Spinal cord (tissue), 10 donors: ENCODE measurements at places on chromosomes 16 and 17. TPM values are rescaled to one million over a fixed set of nuclear protein-coding genes. Genes with fewer than 3 reads are reported as not detected.
A peak's percentile ranks its signal among the peaks of the same experiment; 100 is the strongest.

UNC45B gene
- polyA plus RNA-seq = 0.24 TPM

OR1F1 gene
- polyA plus RNA-seq = 1.8 TPM

ROGDI gene
- polyA plus RNA-seq = 123 TPM

CCL16 gene
- polyA plus RNA-seq = 0.30 TPM

NSRP1 gene
- polyA plus RNA-seq = 29.2 TPM

KRT9 gene
- polyA plus RNA-seq = 0.11 TPM

PRR11 gene
- 16.5 TPM for polyA plus RNA-seq

HOXB9 gene
- polyA plus RNA-seq = 413 TPM

WRAP53 gene
- 17.9 TPM for polyA plus RNA-seq

TPPP3 gene
- 109 TPM for polyA plus RNA-seq

CDR2L gene
- polyA plus RNA-seq = 24.3 TPM

SLFN11 gene
- 7.6 TPM for polyA plus RNA-seq

TMED6 gene
- 2.3 TPM for polyA plus RNA-seq

SPHK1 gene
- 3.3 TPM for polyA plus RNA-seq

RAB40B gene
- 32.3 TPM for polyA plus RNA-seq

CASKIN2 gene
- 38.3 TPM for polyA plus RNA-seq

DNA sequence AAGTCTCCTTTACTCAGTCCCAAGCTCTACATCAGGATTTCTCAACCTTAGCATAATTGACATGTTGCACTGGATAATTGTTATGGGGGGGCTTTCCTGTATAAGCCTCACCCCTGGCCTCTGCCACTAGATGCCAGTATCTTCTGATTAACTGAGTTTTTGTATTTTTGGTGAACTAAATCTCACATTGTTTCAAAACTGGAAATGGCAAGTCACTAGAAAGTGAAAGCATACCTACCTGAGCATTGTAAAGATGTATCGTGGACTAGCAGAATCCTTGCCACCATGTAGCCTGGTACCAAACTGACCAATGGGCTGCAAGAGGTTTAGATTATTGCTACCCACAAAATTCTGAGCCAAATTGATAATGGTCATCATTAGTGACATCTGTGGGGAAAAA lies 15.0 kb downstream of the TOP2A start:
- H3K4me3 ChIP-seq = no peak overlapping the region
- DNase-seq = no peak
- H3K27me3 ChIP-seq = no peaks in the 10 kb centered on the region
- no peak overlapping the region for H3K27ac ChIP-seq

DNA sequence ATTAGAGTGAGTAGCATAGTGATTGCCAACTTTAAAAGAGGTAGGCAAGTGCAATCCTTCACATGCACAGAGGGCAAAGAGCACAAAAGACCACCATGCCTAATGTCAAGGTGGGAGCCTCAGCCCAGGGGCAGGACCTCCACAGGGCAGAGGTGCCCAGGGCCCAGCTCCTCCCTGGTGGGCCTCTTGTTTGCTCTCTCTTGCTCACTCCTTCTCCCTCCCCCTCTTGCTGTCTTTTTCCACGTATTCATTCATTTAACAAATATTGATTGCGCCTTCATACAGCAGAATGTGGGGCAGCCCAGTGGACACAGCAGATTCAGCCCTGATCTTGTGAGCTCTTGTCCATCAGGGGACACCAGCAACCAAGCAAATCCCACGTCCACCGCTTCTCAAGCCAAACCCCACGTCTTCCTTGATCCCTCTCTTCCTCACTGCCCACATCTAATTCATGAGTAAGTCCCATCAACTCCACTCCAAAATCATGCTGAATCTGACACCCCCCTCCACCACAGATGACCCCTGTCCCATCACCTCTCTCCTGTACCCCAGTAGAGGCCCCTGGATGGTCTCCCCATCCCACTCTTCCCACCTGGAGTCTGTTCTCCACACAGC lies 44.1 kb upstream of the RPL38 start:
- H3K4me1 ChIP-seq = peaks cover 12% of the 10 kb centered on the region
- H3K36me3 ChIP-seq = no peaks in the 10 kb centered on the region
- no peak overlapping the region for H3K4me3 ChIP-seq
- no peak overlapping the region for H3K27ac ChIP-seq

DNA sequence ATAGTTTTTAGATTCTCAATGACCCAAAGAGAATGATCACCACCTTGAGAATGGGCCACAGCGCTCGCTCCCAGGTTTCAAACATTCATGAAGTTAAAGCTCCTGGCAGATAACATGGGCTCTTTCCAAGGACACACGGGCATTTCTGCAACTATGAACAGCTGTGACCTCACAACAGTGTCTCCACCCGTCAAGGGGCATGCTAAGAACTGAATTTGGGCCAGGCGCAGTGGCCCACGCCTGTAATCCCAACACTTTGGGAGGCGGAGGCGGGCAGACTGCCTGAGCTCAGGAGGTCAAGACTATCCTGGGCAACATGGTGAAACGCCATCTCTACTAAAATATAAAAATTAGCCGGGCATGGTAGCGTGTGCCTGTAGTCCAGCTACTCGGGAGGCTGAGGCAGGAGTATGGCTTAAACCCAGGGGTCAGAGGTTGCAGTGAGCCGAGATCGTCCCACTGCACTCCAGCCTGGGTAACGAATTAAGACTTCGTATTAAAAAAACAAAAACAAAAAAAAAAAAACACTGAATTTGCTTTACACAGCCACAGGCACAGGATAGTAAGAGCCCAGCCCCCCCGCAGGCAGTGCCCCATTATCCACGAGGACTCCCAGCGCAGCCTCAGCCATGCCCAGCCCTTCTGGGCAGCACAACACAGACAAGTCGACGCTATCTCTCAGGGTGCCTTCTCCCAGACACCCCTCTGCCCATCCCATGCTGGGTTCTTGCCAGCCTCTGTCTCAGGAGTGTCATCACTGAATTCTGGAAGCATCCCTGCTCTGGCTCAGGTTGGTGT lies 7.2 kb downstream of the USP7 start:
- H3K27ac ChIP-seq = no peak overlapping the region
- no peak for DNase-seq
- H3K27me3 ChIP-seq = no peaks in the 10 kb centered on the region
- no peak overlapping the region for H3K4me3 ChIP-seq
- peaks cover 45% of the 10 kb centered on the region for H3K4me1 ChIP-seq

- H3K4me3 ChIP-seq = no peak overlapping the region
- no peaks in the 10 kb centered on the region for H3K4me1 ChIP-seq
- H3K27ac ChIP-seq = no peak overlapping the region
- no peaks in the 10 kb centered on the region for H3K36me3 ChIP-seq
- H3K27me3 ChIP-seq = no peaks in the 10 kb centered on the region
Observed at GRCh38 chr16:78116946-78117345, 17.5 kb downstream of the WWOX start.

DNA sequence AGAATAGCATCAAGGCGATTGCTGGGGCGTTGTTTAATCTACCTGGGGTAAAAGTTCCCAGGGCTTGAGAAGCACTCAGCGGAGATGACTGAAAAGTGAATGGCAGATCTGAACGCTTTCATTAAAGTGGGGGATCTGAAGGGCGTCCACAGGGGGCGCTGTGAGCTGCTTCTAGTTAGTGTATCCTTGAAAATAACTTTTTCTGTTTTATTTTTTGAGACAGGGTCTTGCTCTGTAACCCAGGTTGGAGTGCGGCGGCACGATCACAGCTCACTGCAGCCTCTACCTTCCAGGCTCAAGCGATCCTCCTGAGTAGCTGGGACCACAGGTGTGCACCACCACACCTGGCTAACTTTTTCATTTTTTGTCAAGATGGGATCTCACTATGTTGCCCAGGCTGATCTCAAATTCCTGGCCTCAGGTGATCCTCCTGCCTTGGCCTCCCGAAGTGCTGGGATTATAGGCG lies 360.4 kb downstream of the SEC14L1 start:
- no peak overlapping the region for H3K4me3 ChIP-seq
- DNase-seq = no peak
- H3K36me3 ChIP-seq = peaks cover 53% of the 10 kb centered on the region
- H3K27ac ChIP-seq = no peak overlapping the region

GRCh38 chr17:4744999-4745969 lies 5.6 kb upstream of the CXCL16 start:
- no peaks in the 10 kb centered on the region for H3K36me3 ChIP-seq
- H3K4me3 ChIP-seq = no peak overlapping the region
- peaks cover 61% of the 10 kb centered on the region for H3K27me3 ChIP-seq

DNA sequence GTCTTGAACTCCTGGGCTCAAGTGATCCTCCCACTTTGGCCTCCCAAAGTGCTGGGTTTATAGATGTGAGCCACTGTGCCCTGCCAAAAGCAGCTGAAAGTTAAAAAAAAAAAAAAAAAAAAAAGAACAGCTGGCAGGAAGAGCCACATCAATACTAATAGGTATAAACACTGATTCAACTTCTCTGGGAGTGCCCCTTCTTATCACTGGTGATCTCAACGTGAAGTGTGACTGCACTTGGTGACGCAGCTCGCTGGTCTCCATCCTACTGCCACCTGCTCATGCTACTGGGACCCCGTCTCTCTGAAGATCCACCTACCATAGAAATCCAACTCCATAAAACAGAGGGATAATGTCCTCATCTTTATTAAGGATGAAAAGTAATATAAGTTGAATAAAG lies 40.8 kb downstream of the RNF157 start:
- no peaks in the 10 kb centered on the region for H3K4me1 ChIP-seq
- H3K36me3 ChIP-seq = peaks cover 16% of the 10 kb centered on the region
- no peak overlapping the region for H3K27ac ChIP-seq
- DNase-seq = no peak
- H3K4me3 ChIP-seq = no peak overlapping the region
- H3K27me3 ChIP-seq = no peaks in the 10 kb centered on the region

DNA sequence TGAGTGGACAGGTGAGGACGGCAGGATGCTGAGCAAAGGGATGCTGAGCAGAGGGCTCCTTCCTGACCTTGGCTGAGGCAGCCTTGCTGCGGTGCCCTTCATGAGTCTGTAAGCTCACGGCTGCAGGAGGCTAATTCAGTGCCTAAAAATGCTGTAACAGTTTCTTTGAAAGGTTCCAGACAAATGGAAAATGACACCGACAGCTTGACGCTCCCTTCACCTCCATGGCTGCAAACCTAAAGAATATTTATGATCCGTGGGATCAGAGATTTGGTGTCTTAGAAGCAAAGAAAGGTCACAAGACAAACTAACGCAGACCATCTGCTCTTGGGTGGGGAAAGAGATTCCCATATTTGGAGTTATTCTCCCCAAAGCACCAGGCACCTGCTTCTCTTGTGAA lies 28.0 kb downstream of the TOM1L2 start:
- peaks cover 33% of the 10 kb centered on the region for H3K4me1 ChIP-seq
- H3K36me3 ChIP-seq = peaks cover 3% of the 10 kb centered on the region
- DNase-seq = no peak
- peak overlapping the region; percentile 40 for H3K27ac ChIP-seq
- no peak overlapping the region for H3K4me3 ChIP-seq

DNA sequence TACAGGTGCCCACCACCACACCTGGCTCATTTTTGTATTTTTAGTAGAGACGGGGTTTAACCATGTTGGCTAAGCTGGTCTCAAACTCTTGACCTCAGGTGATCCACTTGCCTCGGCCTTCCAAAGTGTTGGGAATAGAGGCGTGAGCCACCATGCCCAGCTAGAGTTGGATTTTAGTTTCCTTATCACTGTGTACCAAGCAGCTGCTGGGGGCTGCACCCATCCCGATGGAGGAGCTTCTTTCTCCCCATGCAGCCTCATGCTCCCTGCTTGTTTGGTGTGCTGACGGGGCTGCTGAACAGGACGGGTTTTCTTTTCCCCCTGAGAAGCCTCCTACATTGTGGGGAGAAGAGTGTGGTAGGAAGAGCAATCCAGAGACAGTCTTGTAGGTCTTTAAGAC lies 173.2 kb downstream of the LGALS9B start:
- DNase-seq = no peak
- H3K4me1 ChIP-seq = peaks cover 5% of the 10 kb centered on the region
- H3K27me3 ChIP-seq = no peaks in the 10 kb centered on the region
- no peak overlapping the region for H3K27ac ChIP-seq

- no peaks in the 10 kb centered on the region for H3K4me1 ChIP-seq
- no peak for DNase-seq
- no peak overlapping the region for H3K4me3 ChIP-seq
- H3K27ac ChIP-seq = no peak overlapping the region
- H3K36me3 ChIP-seq = no peaks in the 10 kb centered on the region
Observed at GRCh38 chr17:42640121-42640520, 19.0 kb upstream of the TUBG2 start.

GRCh38 chr17:83029571-83029970 lies 49.8 kb upstream of the METRNL start:
- H3K36me3 ChIP-seq = peaks cover 45% of the 10 kb centered on the region
- no peak overlapping the region for H3K4me3 ChIP-seq
- H3K27ac ChIP-seq = no peak overlapping the region
- H3K4me1 ChIP-seq = no peaks in the 10 kb centered on the region

GRCh38 chr17:3744014-3744413 lies 20.3 kb downstream of the HASPIN start:
- H3K27ac ChIP-seq = no peak overlapping the region
- no peaks in the 10 kb centered on the region for H3K27me3 ChIP-seq
- no peaks in the 10 kb centered on the region for H3K36me3 ChIP-seq

- no peak overlapping the region for H3K4me3 ChIP-seq
- H3K27ac ChIP-seq = no peak overlapping the region
- peaks cover 92% of the 10 kb centered on the region for H3K4me1 ChIP-seq
- no peaks in the 10 kb centered on the region for H3K27me3 ChIP-seq
Observed at GRCh38 chr17:17743391-17744112, 62.3 kb downstream of the RAI1 start.

GRCh38 chr17:74427048-74427762 lies 4.7 kb upstream of the GPRC5C start:
- no peak for DNase-seq
- peaks cover 24% of the 10 kb centered on the region for H3K27me3 ChIP-seq
- no peak overlapping the region for H3K4me3 ChIP-seq
- no peaks in the 10 kb centered on the region for H3K36me3 ChIP-seq

DNA sequence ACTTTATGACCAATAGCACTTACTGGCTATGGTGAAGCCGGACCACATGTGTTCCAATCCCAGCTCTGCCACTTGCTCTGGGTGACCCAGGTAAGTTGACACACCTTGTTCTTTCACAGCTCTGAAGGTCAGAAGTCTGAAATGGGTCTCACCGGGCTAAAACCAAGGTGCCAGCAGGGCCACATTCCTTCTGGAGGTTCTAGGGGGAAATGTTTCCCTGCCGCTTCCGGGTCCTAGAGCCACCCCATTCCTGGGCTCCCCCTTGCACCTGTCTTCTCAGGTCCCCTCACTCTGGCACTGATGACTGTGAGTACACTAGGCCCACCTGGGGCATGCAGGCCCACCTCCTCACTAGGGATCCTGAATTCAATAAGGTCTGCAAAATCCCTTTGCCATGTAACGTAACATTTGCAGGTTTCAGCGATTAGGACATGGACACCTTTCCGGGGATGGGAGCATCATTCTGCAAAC lies 11.4 kb downstream of the USP7 start:
- DNase-seq = no peak
- H3K4me1 ChIP-seq = peaks cover 33% of the 10 kb centered on the region
- H3K4me3 ChIP-seq = no peak overlapping the region
- H3K27me3 ChIP-seq = no peaks in the 10 kb centered on the region
- no peak overlapping the region for H3K27ac ChIP-seq
